ENCODE measurements at places on chromosomes 7 and 10. TPM values are rescaled to one million over a fixed set of nuclear protein-coding genes. Genes with fewer than 3 reads are reported as not detected.

The HSPA12A gene
- 0.29 TPM for total RNA-seq

The C10orf53 gene
- total RNA-seq, result not detected

The FBXW4 gene
- total RNA-seq, result 21.2 TPM

The CLCN1 gene
- total RNA-seq, result not detected

The CABCOCO1 gene
- total RNA-seq, result 0.76 TPM

The SLC18A2 gene
- not detected for total RNA-seq

The UNCX gene
- not detected for total RNA-seq

The MAGI2 gene
- 4.5 TPM for total RNA-seq

The WNT8B gene
- total RNA-seq, result not detected

The NPY4R2 gene
- not detected for total RNA-seq

The CDK6 gene
- total RNA-seq, result 75.1 TPM

The TIAL1 gene
- total RNA-seq, result 44.7 TPM

The SPDYE1 gene
- total RNA-seq, result not detected

The INA gene
- total RNA-seq, result 0.33 TPM

The GSTO2 gene
- total RNA-seq, result 0.57 TPM
